Central memory CD4-positive, alpha-beta T cell (primary cell): ENCODE measurements at places on chromosomes 7 and 10.

- DNase-seq = peak; percentile 19
These were observed 613 bp downstream of the USP6NL start for GRCh38 chr10:11610826-11611247.

- no peak for DNase-seq
These were observed 106.2 kb upstream of the KCTD7 start for GRCh38 chr7:66522518-66522917.

DNA sequence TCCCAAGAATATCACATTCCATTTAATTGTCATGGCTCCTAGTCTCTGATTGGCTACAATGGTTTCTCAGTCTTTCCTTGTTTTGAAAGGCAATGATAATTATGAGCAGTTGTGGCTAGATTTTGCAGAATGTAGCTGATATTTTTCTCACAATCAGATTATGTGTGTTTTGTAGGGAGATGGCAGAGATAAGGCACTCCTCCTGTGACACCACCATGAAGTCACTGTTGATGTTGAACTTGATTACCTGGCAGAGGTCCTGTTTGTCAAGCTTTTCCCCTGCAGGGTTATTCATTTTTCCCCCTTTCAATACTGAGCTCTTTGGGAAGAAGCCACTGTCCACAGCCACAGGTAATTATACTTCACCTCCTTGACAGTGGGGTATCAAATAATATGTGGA lies 602.9 kb upstream of the PFKP start:
- DNase-seq = no peak

DNA sequence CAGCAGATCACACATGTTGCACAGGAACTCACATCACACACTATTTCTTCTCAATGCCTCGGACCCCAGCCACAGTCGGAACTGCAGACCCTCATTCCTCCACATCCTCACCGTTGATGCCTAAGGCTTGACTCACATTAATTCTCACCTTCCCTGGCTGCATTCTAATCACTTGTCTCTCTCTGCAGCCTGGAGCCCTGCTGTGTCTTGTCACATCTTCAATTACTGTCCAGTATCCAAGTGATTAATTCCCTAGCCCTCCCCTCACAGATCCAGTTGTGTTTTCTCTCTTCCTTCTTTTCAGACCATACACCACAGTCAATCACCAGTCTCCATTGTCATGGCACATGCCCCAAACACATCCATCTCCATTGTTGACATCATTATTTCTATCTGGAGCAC lies 592.4 kb upstream of the IGFBP3 start:
- DNase-seq = no peak

- no peak for DNase-seq
These were observed 153.0 kb upstream of the GPR26 start for GRCh38 chr10:123512901-123513775.

GRCh38 chr7:17136126-17136525 lies 162.3 kb upstream of the AHR start:
- DNase-seq = no peak

DNA sequence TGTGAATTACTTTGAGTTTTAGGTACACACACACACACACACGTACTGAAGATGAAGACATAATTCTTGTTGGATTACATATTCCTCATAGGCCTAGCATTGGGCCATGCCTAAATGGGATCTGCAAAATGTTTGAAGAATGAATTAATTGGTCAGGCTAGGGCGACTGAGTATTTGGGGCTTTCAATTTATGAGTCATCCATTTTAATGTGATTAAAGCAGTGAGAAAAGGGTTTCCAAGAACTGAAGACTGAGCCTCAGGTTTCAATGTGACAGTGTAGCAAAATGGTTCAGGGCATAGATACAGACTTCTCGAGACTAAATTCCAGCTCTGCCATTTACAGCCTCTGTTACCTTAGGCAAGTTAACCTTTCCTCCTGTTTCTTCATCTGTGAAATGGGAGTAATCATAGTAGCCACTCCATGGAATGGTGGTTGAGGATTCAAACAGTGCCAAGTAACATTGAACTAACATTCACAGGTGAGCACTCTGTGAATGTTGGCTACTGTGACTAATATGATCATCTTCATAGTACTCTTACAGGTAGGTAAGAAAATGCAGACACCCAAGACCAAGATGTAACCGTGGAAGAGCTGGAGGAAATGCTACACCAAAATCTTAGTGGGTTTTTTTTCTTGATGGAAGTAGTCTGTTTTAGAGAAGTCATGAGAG lies 7.6 kb downstream of the BPGM start:
- no peak for DNase-seq

DNA sequence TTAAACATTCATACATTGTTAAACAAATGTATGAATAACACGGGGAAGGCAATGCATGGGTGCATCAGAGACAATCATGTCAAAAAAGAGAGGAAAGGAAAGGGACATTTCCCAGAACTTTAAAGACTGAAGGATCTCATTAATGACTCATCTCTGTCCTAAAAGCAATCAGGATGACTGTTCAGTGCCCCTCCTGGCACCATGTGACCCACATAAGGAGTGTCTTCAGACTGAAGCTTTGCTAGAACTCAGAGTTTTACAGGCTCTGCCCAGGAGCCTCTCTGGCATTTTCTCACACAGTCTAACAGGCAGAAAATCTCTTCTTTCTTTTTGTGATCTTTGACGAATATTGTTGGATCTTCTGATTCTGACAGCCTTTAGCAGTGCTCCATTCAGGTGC lies 315.3 kb downstream of the OTUD1 start:
- no peak for DNase-seq

GRCh38 chr7:33842150-33842549 lies 63.2 kb upstream of the BMPER start:
- DNase-seq = no peak

GRCh38 chr10:61751599-61751998 lies 88.9 kb downstream of the CABCOCO1 start:
- DNase-seq = no peak

GRCh38 chr10:73376679-73377078 lies 18.0 kb upstream of the CFAP70 start:
- no peak for DNase-seq

- no peak for DNase-seq
These were observed 283.5 kb downstream of the WDR11 start for GRCh38 chr10:121134711-121135110.

DNA sequence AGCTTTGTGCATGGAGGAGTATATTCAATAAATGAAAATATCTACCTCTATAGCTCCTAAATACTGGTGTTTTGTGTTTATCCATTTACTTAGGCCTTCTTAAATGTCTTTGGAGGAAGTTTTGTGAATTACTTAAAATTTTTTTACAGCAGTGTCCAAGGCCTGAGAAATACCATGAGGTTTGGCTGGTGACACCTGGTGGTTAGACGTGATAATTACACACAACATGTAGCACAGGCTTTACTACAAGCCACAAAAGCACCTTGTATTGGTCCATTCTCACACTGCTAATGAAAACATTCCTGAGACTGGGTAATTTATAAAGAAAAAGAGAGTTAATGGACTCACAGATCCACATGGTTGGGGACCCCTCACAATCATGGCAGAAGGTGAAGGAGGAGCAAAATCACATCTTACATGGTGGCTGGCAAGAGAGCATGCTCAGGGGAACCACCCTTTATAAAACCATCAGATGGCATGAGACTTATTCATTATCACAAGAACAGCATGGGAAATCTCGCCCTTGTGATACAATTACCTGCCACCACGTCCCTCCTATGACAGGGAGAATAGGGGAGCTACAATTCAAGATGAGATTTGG lies 20.6 kb downstream of the HYAL4 start:
- peak; percentile 35 for DNase-seq

DNA sequence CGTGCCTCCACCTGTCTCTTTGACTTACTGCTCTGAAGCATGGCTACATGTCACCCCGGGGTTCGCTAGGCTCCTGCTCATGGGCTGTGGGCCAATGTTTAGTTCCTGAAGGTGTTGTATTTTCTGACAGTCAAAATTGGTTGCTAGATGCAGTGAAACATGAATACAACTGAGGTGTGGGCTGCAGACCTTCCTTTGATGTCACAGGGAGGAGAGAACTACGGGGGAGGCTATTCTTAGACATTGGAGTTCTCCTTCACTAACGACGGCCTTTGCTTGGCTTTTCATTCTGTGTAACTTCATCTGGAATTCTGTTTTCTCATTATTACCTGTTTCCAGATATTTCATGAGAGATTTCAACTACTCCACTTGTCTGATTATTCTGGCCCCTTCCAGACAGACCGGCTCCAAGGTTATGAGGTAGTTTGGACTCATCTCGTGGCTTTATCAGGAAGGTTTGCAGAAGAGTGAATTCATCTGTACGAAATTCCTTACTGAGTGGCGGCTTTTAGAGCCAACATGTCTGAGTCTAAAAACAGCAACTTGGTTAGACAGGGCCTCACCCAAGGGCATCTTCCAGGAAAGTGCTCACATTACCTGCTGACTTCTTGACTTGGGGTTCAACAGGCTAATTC lies 774.7 kb downstream of the SUGCT start:
- DNase-seq = no peak

GRCh38 chr7:100604028-100604975 lies 2.1 kb downstream of the PCOLCE start:
- DNase-seq = peak; percentile 57

- DNase-seq = peak; percentile 66
These were observed 8.7 kb upstream of the BHLHA15 start for GRCh38 chr7:98202367-98203195.

DNA sequence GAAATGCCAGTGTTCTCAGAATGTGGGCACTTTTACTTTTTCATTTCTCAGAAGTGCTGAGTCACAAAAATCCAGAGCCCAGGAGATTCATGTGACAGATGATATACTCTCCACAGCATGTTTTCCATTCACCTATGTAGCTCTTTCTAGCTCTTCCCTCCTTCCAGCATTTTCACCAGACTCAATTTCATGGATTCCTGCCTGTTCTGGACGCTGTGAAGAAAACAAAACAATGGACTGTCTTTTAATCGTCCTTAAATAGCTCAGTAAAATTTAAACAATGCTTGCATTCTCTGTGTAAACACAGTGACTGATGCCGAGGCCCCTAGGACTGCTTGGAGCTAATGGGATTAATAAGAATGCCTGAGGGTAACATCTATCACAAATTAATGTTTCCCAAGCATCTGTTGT lies 25.5 kb downstream of the ZNF713 start:
- DNase-seq = no peak

DNA sequence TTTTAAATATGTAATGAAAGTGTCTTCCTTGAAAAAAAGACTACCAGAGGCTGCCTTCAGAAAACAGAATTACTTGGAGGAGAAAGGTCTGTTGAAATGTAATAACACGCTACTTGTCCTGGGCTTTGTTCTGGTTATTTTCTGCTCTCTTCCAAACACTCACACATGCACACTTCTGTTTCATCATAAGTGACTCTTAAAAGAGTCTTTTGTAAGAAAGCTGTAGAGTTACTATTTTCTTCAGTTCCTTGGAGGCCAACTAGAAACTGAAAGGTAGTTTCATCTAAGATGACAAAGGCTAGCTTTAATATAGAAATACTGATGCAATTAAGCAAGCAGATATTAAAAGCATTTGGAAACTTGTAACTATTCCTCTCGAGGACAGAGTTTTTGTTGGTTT lies 39.1 kb downstream of the TASOR2 start:
- DNase-seq = no peak

GRCh38 chr10:84412482-84412881 lies 84.1 kb downstream of the CCSER2 start:
- no peak for DNase-seq
